ENCODE measurements at places on chromosomes 11 and 22. TPM values are rescaled to one million over a fixed set of nuclear protein-coding genes. Genes with fewer than 3 reads are reported as not detected.
A peak's percentile ranks its signal among the peaks of the same experiment; 100 is the strongest.

P4HA3 gene
- total RNA-seq = 0.54 TPM

IGLL5 gene
- total RNA-seq = not detected

PANX3 gene
- total RNA-seq = not detected

SPTBN2 gene
- total RNA-seq = 1.7 TPM

DEUP1 gene
- total RNA-seq = not detected

TMPRSS6 gene
- not detected for total RNA-seq

SLC22A12 gene
- not detected for total RNA-seq

PIK3IP1 gene
- 10.5 TPM for total RNA-seq

DDI1 gene
- total RNA-seq = not detected

DNA sequence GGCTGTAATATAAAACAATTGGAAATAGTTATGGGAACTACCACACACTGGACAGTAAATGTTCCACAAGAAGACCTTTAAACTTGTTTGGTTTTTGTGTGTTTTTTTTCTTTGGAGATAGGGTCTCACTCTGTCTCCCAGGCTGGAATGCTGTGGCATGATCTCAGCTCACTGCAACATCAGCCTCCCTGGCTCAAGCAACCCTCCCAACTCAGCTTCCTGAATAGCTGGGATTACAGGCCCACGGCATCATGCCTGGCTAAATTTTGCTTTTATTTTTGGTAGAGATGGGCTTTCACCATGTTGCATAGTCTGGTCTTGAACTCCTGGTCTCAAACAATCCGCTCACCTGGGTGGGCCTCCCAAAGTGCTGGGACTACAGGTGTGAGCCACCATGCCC lies 121.0 kb downstream of the MPPED2 start:
- no peak for DNase-seq

- DNase-seq = peak; percentile 83
Observed at GRCh38 chr11:829176-829846, 1.6 kb downstream of the CRACR2B start.

DNA sequence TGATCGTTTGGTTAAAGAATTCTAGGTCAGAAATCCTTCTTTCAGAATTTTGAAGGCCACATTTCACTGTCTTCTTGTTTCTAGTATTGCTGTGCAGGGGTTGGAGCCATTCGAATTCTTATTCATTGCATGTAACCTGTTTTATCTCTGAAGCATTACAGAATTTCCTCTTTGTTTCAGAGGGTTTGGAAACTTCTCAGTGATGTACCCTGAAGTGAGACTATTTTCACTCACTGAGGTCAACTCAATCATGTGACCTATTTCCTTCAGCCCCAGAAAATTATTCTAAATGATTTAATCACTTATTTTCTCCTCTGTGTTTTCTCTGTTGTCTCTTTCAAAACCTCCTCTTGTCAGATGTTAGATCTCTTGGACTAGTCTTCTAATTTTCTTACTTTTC lies 147.8 kb downstream of the ENTHD1 start:
- DNase-seq = no peak

DNA sequence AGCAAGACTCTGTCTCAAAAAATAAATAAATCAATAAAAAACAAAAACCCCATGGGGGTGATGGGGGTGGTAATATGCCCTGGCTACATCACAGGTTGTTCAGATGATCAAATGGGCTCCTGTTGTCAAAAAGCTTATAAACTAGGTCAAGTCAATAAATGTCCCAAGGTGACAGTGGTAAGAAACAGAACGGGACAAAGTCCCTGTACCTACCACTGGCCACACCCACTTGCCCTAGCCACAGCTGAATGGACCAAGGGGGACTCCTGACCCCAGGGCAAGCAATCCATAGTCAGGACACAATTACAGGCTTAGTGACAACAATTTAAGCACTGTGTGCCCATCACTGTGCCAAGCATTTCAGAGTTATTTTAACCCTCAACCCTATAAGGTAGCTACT lies 6.0 kb downstream of the NAGA start:
- DNase-seq = no peak

GRCh38 chr22:50141462-50141861 lies 29.1 kb upstream of the PANX2 start:
- DNase-seq = no peak

DNA sequence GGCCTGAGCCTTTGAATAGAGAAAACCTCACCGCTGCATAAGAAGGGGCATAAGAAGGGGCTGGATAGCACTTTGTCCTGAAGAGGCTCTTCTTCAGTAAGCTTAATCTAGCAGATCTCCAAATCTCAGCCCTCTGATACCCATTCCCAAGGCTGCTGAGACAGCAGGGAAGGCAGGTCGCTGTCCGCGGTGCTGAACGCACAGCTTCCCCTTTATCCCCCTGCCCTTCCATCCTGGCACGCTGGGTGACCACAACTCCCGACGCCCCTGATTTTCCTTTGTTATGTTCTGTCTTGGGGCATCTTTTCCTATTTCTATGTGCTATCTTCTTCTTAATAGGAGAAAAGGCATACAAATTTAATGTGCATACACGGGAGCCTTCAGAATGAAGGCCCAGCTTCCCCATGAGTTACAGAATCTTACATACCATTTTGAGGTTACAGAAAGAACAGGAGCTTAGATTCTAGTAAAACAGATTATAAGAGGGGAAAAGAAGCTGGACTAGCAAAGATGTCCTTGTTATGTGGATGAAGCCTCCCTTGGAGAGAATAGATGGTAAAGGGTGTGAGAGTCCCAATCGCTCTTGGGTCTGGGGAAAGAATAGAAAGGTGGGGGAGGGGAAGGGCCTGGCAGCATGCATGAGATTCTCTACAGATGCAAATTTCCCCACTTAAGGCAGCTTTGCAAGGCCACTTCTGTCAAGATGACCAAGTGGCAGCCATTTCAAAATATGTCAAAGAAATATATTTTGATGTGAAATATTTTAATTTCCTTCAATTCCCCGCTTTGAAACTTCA lies 5.7 kb upstream of the SULT4A1 start:
- peak; percentile 75 for DNase-seq

GRCh38 chr11:88050247-88050646 lies 125.0 kb downstream of the RAB38 start:
- no peak for DNase-seq

DNA sequence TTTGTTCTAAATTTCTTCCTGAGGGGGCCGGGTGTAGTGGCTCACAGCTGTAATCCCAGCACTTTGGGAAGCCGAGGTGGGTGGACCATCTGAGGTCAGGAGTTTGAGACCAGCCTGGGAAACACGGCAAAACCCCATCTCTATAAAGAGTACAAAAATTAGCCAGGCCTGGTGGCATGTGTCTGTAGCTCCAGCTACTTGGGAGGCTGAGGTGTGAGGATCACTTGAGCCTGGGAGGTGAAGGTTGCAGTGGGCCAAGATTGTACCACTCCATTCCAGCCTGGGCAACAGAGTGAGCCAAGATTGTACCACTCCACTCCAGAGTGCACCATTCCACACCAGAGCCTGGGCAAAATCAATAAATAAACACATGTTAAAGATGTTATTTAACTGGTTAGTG lies 20.6 kb upstream of the TOP3B start:
- no peak for DNase-seq

DNA sequence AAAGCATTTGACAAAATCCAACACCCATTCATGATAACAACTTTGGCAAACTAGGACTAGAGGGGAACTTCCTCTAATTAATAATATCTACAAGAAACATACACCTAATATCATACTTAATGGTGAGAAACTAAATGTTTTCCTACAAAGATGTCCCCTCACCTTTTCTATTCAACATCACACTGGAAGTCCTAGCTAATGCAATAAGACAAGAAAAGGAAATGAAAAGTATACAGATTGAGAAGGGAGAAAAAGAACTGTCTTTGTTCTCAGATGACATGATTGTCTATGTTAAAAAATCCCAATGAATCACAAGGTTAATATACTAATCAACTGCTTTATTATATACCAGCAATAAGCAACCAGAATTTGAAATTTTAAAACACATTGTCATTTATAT lies 52.4 kb downstream of the C11orf65 start:
- DNase-seq = no peak

DNA sequence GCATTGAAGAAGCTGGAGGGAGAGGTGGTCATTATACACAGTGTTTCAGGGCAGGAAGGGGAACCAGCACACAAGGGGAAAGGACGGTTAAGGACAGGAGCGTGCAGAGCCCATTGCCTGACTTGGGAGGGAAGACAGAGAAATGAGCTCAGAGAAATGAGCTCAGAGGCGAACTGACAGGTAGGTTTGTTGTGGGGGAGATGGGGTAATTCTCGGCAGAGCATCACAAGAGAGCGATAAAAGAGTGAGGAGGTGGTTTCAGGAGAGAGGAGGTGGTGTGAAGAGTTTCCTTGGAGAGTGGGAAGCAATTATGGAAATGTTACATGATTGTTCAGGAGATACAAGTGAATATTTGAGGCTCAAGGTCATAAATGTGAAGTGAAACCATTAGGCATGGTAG lies 61.0 kb downstream of the MRGPRX1 start:
- DNase-seq = no peak

DNA sequence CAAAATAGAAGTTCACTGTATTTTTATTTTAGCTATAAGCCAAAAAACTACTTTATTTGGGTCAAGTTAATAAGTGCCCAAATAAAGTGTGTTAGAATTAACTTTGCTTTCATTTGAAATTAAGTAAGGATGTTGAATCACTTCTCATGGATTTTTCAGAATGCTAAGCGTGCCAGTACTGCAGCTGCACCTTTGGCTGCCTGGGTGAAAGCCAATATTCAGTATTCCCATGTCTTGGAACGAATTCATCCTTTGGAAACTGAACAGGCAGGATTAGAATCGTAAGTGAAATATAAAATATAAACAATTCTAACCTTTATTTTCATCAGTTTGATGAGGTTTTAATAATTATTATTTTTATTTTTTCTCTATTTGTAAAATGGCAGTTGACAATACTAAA lies 113.6 kb downstream of the DYNC2H1 start:
- DNase-seq = no peak

DNA sequence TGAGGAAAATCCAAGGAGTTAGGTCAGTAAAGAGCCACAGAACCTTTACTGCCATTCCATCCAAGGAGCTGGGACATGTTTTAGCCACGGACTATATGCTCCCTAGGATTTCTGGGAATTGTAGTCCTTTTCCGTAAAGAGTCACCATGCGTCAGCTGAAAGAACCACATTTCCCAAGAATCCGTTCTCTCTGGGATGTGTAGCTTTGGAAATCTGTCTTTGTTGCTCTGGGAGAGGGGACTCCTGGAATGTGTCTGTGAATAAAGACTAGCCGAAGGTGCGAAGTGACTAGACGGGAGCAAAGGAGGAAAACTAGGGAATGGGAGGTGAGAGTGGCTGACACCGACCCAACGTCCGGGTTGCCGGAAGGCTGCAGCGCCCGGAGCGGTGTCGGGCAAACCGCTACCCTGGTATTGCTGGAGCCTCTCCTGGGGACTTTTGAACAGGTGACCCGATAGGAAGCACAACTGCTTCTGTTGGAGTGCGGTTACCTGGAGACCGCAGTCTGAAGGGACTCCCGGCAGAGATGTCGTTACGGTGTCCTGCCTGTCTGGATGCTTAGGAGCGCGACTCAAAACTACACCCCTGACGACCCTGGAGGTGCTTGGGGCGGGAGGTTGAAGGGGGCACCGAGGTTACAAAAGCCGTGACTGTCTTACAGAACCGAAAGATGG lies at the start of gene IFTAP:
Gene IFTAP, plus strand, starts transcription at position 187 of the 674 bp plus-strand sequence. CDS start 15,602 bp downstream, outside the sequence.
- peak; percentile 76 for DNase-seq

GRCh38 chr11:33668951-33669596 lies 31.6 kb downstream of the C11orf91 start:
- DNase-seq = no peak

- DNase-seq = no peak
Observed at GRCh38 chr22:17955590-17956379, 68.6 kb downstream of the MICAL3 start.

DNA sequence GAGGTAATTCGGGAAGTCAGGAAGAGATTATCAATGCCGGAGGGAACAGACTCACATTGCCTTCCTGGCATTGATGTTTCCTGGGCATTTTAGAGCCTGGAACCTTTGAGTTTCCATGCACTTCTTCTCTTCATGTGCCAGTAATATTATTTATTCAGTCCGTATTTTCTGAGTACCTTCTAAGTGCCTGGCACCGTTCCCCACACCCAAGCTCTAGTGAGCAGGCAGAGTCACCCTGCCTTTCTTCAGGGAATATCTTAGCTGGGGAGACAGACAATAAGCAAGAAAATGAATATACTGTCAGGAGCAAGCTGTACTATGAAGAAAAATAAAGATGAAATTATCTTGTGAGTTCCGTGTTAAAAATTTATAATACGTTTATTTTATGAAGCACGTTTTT lies 136.2 kb upstream of the SEZ6L start:
- DNase-seq = no peak

DNA sequence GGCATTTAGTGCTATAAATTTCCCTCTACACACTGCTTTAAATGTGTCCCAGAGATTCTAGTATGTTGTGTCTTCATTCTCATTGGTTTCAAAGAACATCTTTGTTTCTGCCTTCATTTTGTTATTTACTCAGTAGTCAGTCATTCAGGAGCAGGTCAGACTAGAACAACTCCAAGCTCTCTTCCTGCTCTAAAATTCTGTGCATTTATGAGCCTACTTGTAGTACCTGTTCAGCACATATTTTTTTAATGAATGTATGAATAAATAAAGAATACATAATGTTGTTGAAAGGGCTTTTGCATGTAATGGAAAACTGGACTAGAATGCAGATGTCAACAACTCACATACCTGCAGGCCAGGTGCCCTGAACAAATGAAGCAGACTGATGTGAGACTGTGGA lies 13.7 kb upstream of the HEPHL1 start:
- no peak for DNase-seq

DNA sequence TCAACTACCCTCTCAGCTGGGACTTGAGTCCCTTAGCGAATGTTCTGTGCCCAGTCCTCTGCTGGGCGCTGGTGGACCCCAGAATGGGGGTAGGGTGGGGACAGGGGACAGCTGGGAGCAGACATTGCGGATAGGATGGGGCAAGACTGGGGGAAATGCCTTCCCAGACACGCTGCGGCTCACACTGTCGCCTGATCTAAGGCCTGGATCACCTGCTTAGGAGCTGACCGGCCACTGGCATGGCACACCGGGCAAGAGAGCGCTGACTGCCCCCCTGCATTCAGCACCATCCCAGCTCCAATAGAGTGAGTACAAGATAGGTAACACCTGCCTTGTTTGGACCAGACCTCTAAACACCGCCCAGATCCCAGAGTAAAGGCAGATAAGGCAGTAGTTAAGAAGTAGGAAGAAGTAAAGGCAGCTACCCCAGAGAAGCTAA lies 1.4 kb downstream of the ARVCF start:
- no peak for DNase-seq

GRCh38 chr22:21982338-21982965 lies at the start of gene TOP3B:
Gene TOP3B, minus strand, starts transcription at chr22:21982787. Its CDS starts 7,078 bp downstream, at chr22:21975709.
- DNase-seq = peak; percentile 92

DNA sequence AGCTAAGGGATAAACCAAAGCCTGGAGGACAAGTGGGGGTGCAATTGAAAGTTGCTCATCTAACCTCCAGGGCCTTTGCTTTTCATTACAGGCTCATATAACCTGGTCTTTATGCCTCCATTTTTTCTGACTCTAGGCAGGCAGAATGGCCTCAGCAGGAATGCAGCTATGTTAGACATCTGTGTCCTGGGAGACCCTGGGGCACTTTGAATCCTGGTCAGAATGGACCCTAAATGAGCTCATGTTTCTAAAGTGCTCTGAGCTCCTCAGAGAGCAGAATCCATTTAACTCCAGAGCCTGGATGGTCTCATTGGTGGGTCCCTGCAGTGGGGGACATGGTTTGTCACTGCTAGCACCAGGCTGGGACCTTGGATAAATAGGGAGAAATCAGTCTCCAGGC lies 177.3 kb downstream of the KIRREL3 start:
- DNase-seq = no peak
